Fibroblast of skin of back (primary cell): ENCODE measurements at places on chromosomes 12 and 14.

DNA sequence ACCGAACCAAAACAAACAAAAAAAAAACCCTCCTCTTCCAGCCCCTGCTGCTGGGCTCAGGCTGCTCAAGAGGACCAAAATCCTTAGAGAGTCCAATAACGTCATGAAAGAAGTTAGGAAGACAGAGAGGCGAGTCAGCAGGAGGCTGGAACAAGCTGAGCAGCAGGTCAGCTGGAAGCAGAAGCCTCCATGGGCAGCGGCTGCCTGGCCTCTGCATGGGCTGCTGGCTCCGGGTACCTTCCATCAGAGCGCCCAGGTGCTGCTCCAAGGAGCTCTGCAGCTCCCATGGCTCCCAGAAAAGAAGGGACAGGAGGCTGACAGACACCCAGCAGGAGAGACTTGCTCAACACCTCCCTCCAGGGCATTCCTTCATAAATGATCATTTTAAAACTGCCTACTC lies 3.2 kb upstream of the KRT2 start:
- DNase-seq: no peak

- peak; percentile 63 for DNase-seq
These were observed 75.1 kb downstream of the IRF2BPL start for GRCh38 chr14:76953311-76953945.

DNA sequence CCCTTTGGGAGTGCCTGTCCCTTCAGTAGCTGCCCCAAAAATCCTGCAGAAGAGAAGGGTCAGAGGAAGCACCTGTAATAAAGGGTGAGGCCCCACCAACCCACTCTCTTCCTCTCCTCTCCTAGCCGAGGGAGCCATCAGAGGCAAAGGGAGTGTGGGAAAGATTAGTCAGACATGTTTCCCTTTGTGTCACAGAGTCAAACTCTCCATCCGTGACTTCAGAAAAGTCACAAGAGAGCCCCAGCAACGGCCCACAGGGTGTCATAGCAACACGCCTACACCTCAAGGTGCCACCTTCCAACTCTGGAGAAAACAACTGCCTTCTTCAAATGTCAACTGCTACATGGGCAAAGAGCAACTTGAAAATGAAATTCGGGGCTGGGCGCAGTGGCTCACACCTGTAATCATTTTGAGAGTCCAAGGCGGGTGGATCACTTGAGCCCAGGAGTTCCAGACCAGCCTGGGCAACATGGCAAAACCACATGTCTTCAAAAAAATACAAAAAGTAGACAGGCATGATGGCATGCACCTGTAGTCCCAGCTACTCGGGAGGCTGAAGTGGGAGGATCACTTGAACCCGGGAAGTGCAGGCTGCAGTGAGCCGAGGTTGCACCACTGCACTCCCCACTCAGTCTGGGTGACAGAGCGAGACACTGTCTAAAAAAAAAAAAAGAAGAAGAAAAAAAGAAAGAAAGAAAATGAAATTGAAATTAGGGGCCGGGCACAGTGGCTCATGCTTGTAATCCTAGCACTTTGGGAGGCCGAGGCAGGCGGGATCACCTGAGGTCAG lies 17.7 kb upstream of the CD27 start:
- DNase-seq: no peak

DNA sequence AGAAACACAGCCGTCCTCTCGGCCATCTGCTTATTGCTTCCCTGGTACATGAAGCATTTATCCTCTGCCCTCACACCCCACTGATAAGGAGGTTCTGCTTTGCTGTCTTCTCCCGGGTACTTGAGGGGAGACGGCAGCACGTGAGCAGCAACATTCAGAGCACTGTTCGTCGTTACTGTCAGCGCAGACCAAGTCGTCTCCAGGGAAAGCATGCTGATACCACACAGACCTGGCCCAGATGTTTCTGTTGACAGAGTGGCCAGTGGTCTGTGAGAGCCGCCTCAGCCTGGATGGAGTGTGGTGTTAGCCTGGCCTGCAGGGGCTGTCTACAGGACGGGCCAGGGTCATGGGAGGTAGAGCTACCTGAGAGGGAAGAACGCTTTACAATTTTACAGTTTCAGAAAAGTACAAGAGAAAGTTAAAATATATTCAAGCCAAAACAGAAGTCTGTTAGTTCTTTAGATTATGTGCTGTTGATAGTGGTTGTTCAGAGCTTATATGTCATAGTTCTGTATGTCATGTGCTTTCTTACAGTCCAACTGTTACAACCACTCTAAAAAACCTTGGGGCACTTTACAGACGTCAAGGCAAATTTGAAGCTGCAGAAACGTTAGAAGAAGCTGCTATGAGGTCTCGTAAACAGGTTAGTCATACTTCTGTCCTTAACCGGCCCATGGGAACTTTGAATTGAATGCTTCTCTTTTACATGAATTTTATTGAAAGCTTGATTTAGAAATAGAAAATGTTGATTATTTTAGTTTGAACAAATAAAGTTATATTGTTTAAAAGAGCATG lies 38.2 kb downstream of the XRCC3 start:
- DNase-seq: no peak

GRCh38 chr12:118371321-118372282 lies 1.1 kb downstream of the TAOK3 start:
- peak; percentile 20 for DNase-seq

- no peak for DNase-seq
These were observed 241.2 kb upstream of the G2E3 start for GRCh38 chr14:30317729-30318128.

- no peak for DNase-seq
These were observed 20.6 kb downstream of the RDH12 start for GRCh38 chr14:67722293-67722692.

DNA sequence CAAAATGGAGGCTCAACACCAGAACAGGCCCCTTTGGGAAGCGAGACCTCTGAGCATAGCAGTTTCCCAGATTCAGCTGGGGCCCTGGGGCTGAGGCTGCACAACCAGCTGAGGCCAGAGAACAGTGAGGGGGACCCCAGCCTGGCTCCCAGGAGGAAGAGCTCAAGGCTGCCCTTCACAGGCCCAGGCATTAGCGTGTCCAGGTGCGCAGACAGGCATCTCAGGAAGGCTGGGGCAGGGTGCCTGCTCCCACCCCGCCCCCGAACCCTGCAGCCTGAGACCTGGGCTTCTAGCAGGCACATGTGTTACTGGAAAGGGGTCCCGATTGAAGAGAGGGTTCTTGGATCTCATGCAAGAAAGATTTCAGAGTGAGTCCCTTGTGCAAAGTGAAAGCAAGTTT lies 27.2 kb downstream of the CALM1 start:
- DNase-seq: no peak

DNA sequence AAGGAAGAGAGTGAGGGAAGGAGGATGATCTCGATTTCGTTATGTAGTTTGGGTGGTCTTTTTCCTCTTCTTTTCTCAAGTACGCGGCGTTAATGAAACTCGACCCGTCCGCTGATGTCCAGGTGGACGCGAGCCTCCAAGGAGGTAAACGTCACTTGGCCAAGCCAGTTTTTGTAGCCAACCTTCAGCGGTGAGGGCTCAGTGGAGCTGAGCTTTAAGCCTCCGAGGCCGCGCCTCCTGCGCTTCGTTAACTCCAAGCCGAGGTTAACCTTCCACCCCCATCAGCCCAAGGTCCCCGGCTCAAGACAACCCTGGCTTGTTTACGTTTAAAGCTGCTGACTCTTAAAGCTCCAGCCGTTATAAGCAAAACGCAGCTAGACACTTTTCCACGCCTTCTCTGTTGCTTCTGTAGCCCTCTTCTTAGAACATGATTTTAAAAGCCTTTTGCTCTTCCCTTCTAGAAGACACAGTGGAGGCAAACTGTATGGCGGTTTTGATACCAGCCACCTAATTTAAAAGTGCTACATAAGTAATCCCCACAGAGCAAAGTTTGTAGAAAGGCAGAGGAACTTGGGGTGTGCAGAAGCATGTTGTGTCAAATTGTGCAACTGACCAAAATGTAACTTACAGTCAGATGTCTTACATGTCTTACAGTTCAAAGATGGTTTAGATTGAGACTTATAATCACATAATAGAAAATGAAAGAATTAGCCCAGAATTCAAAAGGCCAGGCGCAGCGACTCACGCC lies 923 bp upstream of the ITPR2 start:
- DNase-seq: no peak

- DNase-seq: no peak
These were observed 30.9 kb downstream of the NT5DC3 start for GRCh38 chr12:103810111-103810510.

GRCh38 chr14:104778694-104779331 lies 16.7 kb downstream of the AKT1 start:
- no peak for DNase-seq

GRCh38 chr14:56844406-56845002 lies 34.2 kb upstream of the OTX2 start:
- no peak for DNase-seq

DNA sequence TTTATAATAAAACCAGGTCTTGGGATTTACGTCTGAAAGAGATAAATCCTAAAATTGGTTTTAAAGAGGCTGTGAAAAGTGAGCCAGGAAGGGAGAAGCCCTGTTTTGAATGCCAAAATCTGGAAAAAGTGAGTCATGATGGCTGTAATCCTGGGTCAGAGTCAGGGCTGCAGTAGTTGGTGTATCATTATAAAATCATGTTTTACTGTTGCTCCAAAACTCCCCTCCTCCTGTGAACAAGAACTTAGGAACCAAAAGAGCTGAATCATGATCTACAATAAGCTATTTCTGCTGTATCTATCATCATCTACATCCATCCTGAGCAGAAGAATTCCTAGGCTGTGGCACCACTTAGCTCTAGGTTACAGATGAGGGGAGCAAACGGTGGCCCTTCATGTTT lies 79.3 kb downstream of the LMO3 start:
- DNase-seq: peak; percentile 25

DNA sequence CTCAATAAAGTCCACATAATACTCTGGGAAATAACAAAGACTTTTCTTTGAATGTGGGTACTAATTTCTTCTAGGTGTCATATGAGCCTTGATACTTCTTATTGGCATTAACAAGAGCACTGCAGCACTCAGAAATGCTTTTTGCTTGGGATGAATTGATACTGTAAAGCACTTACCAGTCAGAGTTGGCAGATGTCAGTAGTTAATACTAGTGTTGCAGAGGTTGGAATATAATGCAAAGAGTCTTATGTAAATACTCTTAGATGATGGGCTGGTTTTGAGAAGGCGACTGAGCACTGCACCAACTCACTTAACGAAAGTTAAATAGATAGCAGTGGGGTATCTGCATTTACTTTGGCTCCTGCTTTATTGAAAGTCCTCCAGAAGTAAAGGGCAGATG lies 25.6 kb upstream of the MBIP start:
- DNase-seq: no peak

GRCh38 chr12:109529691-109530640 lies 43.3 kb downstream of the MMAB start:
- no peak for DNase-seq

GRCh38 chr12:21547437-21547836 lies 21.3 kb downstream of the SPX start:
- no peak for DNase-seq
